ENCODE measurements at places on chromosomes 6 and 20. TPM values are rescaled to one million over a fixed set of nuclear protein-coding genes. Genes with fewer than 3 reads are reported as not detected.

DNA sequence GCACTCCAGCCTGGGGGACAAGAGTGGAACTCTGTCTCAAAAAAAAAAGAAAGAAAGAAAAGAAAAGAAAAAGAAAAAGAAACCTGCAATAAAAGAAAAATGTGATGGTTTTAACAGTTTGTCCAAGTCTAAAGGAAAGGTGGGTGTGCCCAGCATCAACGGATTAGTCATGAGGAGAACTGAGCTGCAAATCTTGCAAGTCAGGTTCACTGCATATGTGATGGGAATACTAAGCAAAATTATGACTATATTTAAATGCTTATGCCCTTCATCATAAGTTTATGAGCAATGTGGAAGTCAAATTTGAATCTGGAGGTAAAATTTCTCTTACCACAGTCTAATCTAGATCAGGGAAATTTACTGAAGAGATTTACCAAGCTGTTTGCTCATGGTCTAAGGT is 13.1 kb upstream of the CDK19 start:
- DNase-seq: no peak

GRCh38 chr6:113908801-113909200 is 51.7 kb downstream of the MARCKS start:
- no peak for DNase-seq

DNA sequence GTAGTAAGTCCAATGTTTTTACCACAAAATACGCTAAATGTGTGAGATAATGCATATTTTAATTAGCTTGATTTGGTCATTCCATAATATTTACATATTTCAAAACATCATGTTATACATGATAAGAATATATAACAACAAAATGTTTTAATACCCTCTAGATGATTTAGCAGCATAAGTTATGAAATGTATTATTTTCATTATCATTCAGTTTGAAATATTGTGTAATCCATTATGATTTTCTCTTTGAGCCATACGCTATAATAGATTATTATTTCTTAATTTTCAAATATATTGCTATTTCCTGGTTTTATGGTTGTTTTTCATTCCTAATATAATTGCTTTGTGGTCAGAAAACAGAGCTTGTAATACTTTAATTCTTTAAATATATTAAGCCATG is 163.3 kb upstream of the KCNQ5 start:
- DNase-seq: no peak

GRCh38 chr6:136991646-136992045 is 53.1 kb downstream of the IL20RA start:
- DNase-seq: no peak

Gene TRIM10
- total RNA-seq: not detected

Gene CST9
- total RNA-seq: not detected

GRCh38 chr6:7433121-7433617 is 43.6 kb downstream of the RIOK1 start:
- DNase-seq: no peak

Gene E2F1
- total RNA-seq: 11.2 TPM

GRCh38 chr6:74256381-74256780 is 560.4 kb downstream of the CD109 start:
- DNase-seq: no peak

- no peak for DNase-seq
These were observed 406.9 kb downstream of the CDH26 start for GRCh38 chr20:60365064-60365666.

DNA sequence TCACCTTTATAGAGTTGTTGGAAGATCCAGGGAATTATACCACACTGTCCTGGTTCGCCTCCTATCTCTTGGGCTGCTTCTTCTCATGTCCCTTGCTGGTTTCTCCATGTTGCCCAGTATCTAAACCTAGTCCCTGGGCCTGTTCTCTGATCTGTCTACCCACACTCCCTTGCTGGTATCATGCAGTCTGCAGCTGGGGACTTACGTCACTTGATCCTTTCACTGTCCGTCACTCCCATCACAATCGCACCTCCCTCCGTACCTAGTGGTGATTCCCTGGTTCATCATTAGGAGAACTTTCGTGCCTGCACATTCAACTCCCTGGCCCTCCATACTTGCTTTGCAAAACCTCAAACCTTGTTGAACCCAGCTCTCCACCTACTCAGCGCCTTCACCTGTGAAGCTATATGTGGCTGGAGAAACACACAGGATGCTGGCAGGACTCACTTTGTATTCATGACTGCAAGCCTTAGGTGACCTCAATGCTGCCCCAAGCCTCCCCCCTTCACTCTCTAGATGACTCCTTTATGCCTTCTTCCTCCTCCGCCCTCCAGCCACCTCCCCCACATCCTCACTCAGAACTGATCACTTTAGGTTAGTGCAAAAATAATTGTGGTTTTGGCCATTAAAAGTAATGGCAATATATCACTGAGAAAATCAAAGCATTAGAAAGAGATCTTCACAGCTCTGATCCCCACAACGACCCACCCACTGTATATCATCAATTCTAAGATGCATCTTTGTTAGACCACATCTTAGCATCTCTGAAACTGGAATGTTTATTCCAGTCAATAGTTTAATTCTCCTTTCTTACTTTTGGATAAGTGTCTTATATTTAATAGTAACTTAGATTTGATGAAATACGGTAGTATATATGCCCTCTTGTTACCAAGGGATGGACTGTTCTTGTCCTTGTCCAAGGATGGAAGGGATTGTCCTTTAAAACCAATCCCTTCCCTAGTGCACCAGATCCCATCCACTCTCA is 26.4 kb downstream of the GDAP1L1 start:
- DNase-seq: no peak

DNA sequence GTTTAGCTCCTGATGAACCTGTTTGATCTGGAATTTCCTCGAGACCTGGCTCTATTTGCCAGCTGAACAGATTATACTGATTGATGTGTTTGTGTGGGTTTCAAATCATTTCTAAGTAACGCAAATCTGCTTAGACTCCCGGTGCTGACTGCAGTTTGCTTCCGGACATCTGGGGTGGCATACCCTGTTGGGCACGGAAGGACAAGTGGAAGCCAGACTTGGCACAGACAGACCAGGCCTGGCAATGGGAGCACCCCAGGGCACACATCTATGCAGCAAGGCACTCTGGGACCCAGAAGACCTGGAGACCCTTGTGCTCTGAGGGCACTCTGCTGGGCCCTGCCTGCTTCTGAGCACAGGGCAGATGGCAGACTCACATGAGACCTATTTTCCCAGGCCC is 433.7 kb upstream of the CHD6 start:
- no peak for DNase-seq

DNA sequence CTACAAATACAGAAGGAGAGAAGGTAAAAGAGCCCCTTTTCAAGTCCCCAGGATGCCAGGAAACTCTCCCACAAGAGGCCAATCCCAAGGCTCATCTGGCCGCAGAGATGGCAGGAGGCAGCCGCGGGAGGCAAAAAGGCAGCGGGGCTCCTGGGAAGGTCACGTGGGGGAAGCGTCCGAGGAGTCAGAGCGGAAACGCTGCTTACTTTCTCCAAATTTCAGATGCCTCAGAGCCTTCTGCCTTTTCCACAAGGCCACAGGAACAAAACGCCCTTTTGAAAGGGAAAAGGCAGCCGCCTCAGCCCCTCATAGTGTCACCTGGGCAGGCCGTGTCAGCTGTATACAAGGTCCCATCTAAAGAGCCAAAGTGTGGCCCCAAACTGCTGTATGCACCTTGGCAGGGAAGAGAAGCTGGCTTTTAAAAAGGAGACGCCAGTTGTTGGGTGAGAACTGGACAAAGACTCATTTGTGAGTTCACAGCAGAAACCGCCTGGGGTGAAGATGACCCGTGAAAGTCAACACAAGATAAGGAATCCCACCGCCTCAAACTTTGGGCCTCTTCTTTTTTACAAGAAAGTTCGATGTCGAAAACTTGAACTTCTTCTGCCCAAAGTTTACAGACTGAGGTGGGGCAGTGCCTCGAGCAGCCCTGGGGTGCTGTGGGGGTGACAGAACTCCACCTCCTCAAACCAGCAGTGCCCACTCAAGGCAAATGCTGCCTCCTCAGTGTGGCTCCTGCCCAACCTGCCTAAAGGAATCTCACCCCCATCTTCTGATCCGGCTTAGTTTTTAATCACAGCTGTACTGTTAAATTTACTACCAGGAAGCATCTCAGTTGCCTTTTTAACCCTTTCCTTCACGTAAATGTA is 45.4 kb downstream of the EZR start:
- DNase-seq: no peak

Gene NDRG3
- total RNA-seq: 34.0 TPM

Gene TSBP1
- not detected for total RNA-seq

GRCh38 chr20:40532103-40532502 is 156.9 kb downstream of the MAFB start:
- DNase-seq: peak; percentile 35

Data from dermis blood vessel endothelial cell (primary cell).